ENCODE measurements at places on chromosomes 12 and 14.
A peak's percentile ranks its signal among the peaks of the same experiment; 100 is the strongest.

GRCh38 chr14:38197784-38198335 lies 9.8 kb upstream of the SSTR1 start:
- DNase-seq = no peak

DNA sequence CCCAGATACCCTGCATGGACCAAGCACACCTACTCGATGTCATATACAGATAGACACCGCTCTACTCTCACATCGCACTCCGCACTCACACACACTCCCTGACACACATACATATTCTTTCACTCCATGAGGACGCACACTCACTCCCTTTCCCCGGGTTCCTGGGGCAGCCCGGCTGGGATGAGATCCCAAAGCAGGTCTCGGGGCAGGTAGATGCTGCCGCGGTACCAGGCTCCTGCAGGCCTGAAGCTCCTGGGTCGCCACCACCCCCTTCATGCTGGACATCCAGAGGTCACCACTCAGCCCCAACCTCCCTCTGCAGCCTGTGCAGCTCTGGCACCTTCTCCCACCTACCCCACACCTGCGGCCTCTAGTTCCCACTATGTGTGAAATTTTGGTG lies 2.3 kb downstream of the C1QL4 start:
- no peak for DNase-seq

GRCh38 chr12:56933826-56934625 lies at the start of gene SDR9C7:
Gene SDR9C7, minus strand, starts transcription at chr12:56934408. Its CDS starts 147 bp downstream, at chr12:56934261.
- DNase-seq = no peak

- DNase-seq = no peak
Measured at GRCh38 chr12:105294886-105295479, 35.5 kb upstream of the C12orf75 start.

GRCh38 chr14:68157971-68158371 lies 338.4 kb downstream of the RAD51B start:
- no peak for DNase-seq

DNA sequence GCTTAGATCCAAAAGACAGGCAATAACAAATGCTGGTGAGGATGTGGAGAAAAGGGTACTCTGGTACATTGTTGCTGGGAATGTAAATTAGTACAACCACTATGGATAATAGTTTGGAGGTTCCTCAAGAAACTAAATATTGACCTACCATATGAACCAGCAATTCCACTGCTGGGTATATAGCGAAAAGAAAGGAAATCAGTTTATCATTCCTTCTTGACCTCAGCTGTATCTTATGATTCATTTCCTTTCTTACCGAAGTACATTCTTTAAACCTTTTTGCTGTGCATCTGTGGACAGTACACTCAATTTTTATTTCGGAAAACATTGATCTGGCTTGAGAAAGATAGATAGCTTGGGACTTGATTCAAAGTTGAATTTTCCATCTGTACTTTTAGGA lies 183.2 kb upstream of the LRFN5 start:
- DNase-seq = no peak

DNA sequence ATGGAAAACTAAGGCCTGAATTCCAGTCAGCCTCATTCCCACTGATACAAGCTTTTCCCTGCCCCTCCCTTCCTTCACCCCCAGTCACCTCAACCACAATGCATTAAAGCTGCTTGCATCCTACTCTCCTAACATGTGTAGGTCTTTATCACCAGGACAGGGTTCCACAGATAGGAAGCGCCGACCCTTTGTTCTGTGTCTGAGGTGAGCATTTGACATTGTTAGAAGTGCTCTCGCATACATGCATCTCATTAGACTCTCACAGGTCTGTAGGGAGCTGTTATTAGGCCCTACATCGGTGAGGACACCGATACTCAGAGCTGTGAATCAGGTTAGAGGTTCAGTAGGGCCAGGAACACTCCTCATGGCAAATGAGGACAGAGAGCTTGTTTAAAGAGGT lies 13.2 kb upstream of the EDDM3A start:
- DNase-seq = no peak

GRCh38 chr14:24311837-24312615 lies 724 bp downstream of the LTB4R start:
- no peak for DNase-seq

DNA sequence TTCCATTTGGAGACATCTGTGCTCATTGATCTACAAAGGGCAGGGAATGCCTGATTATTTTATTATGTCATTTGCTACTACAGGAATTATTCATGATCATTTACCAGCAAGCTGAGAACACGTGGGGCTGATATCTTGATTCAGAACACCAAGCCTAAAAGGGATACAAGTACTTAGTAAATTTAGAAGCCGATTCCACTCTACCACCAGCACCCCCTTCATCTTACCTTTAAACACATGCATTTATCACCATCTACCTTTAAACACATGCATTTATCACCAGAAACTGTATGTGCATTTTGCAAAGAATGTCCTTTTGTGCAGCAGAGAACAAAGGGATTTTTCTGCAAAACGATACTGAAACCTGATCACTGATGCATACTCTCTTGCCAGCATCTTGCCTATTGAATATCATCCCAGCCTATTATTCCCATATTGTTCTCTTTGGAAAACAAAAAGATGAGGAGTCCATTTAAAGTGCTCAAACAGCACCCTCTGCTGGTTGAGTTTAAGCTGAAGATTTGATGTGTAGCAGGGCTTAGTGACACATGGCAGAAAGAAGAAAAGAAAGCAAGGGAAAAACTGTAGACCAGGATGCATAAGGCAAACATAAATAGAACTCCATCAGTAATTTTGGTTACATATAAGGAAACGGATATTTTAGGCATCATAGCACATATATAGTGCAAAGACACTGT lies 132.6 kb upstream of the PLEKHG7 start:
- peak; percentile 50 for DNase-seq

DNA sequence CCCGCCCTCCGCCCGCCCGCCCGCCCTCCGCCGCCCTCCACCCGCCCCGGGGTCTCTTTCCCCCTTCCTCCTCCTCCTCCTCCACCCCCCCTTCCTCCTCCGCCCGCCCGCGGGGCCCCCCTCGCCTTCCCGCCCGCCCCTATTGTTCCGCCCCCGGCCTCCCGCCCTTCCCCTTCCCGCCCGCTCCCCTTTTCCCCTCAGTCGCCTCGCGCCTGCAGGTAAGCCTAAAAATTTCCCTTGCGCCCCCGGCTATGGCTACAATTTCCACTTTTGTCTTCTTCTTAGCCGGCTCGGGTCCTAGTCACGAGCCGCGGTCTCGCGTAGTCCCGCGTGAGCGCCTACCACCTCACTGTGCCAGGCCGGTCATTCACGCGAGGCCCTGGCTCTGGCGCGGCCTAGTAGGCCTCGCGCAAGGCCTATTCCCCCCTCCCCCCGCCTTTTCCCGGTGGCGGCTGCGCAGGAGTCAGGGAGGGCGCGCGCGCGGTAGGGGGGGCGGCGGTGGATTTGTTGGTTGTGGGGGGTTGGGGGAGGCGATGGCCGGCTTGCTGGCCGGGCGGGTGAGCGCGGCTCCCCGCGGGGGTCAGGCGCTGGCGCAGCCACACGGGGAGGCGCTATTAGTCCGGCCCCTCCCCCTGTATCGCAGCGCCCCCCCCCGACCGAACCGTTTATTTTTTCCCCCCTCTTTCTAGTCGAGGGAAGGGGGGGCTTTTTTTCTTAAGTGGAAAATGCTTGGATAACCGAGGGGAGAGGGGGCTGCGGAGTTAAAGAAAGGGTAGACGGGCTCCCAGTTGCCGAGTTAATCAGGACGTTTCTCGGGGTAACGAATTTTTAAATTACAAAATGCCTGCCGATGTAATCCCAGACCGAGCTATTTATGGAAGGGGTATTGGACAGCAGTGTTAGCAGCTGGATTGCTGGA lies 516 bp downstream of the PCBP2 start:
- peak; percentile 64 for DNase-seq

- no peak for DNase-seq
Measured at GRCh38 chr14:95344536-95344935, 24.8 kb upstream of the CLMN start.

GRCh38 chr12:115176741-115177400 lies 492.9 kb upstream of the TBX3 start:
- DNase-seq = no peak

DNA sequence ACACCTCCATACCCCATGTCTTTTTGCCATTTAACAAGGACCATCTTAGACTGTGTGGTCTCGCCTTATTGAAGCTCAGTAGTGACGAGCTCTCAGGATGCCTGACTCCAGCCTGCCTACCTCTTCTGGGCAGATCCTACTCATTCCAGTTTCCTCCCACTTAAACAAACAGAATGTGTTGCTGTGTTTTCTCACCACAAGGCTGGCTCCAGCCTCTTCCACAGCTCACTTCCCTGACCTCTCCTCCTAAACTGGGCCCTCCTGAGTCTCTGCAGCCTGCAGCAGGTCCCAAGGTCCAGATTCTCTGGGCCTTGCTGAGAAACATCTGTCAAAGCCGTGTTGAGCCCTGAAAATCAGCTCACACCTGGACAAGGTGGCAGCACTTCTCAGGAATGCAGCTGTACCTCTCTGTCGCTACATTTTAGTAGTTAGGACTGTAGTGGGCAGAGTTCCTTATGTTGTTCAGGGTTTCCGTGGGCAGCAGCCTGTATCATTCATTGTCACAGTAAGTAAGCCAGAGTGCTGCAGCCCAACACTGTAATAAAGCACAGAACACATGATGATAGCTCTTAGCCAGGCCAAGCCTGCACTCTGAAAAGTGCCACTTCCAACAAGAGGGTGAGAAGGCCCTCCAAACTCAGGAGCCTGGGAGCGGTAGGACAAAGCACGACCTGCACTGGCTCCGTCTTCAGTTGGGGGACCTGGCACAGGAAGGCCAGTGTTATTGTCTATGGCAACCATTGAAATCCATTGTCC lies 68.5 kb downstream of the NKX2-1 start:
- no peak for DNase-seq

- DNase-seq = no peak
Measured at GRCh38 chr12:52495389-52495788, 2.3 kb upstream of the KRT6A start.

DNA sequence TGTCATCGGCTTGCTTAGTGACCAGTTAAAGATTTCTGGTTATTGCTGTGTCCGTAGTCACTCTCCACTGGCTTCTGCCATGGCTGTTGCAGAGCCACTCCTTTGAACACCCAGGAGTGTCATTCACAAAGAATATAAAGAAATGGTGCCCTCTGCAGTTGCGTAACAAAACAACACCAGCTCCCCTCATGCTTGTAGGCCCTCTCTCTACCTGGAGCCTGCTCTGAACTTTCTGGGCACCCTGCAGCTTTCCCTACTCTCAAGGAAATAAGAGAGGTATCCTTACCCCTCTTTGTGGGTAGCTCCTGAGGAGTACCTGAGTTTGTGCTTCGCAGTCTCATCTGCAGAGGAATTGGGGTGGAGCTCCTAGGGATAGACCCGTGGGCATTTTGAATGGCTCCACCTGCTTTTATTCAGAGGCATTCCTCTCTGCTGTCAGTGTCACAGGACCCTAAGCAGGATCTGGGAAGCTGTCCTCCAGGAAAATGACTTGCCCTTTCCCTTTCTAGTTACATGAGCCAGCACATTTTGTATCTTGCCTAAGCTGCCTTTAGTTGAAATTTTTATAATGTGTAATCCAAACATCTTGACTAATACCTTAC lies 97.2 kb upstream of the TMEM260 start:
- no peak for DNase-seq

All from stimulated activated CD4-positive, alpha-beta T cell treated with anti-CD3 and anti-CD28 coated beads, Interleukin-1b, Interleukin-23, amount 100 ng/mL, for 4 hours (primary cell).